Activated T-helper 1 cell treated with anti-CD3 and anti-CD28 coated beads, Interleukin-2, amount 50 U/mL, for 16 hours (primary cell): ENCODE measurements at places on chromosomes 5 and 9.
A peak's percentile ranks its signal among the peaks of the same experiment; 100 is the strongest.

- no peak for DNase-seq
These were observed 35.0 kb upstream of the TLE1 start for GRCh38 chr9:81724242-81724889.

- no peak for DNase-seq
These were observed 26.7 kb downstream of the KCNV2 start for GRCh38 chr9:2743937-2744529.

GRCh38 chr9:136847826-136848392 lies 1.3 kb upstream of the PHPT1 start:
- DNase-seq, result peak; percentile 37

DNA sequence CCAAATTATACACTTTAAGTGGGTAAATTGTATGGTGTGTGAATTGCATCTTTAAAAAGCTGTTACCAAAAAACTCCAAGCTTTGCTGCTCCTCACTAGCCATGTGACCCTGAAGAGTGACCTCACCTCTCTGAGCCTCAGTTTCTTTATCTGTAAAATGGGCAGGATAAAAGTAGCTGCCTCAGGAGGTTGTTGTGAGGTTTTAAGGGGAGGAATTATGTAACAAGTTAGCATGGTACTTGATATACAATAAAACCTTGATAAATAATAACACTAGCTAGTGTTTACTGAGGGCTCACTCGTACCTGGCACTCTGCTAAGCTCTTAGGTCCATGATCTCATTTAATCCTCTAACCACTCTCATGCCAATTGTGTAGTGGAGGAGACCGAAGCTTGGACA lies 19.0 kb upstream of the PHF19 start:
- no peak for DNase-seq

DNA sequence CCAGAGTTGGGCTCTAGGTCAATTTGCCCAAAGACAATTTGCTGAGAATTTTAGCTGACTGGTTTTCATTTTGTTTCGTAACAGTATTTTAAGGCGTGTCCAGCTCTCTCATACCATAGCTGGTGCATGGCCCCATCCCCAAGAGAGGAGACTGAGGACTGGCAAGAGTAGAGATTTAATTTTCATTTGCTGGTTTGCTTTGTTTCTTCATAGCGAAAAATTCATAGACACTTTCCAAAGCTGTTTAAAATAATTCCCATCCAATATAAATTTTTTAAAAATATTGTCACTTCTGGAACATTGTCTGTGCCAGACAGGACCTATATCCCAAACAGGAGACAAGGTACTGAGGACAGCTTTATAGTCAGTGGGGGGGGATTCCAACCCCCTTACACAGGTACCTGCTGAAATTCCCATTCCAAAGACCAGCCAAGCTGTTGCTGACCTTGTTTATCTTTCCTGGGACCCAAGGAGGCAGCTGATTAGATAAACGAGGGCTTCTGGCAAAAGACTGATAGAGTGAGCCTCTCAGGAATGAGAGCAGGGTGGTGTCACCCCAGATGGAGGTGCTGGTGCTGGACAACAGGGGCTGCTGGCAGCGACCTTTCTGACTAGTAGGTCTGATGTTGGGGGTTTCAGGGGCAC lies 6.8 kb upstream of the ANGPTL2 start:
- no peak for DNase-seq

DNA sequence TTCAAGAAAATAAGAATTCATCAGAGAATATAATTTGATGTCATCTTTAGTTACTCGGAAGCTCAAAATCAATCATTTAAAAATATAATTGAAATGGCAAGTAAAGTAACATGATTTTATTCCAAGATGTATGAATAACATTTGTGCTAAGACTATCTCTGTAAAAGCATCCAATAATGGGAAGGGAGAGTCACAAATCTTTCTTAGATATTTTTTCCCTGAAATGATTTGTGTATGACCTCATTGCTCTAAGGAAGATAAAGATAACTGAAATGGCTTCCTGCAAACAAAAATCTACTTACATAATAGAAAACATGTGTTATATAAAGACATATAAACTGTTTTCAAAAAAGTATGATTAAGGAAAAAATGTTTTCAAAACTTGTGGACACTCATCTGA lies 97.4 kb upstream of the FGF10 start:
- DNase-seq, result no peak

GRCh38 chr9:89826186-89826585 lies 221.4 kb downstream of the GADD45G start:
- DNase-seq, result no peak

GRCh38 chr9:81671880-81672280 lies 17.5 kb downstream of the TLE1 start:
- no peak for DNase-seq

- DNase-seq, result no peak
These were observed 910 bp downstream of the ENG start for GRCh38 chr9:127853312-127854183.

- DNase-seq, result no peak
These were observed 399 bp upstream of the FBN2 start for GRCh38 chr5:128538250-128539037.

GRCh38 chr5:90558344-90559192 lies at the start of gene ADGRV1:
Gene ADGRV1, plus strand, starts transcription at chr5:90558797. Its CDS starts 99 bp downstream, at chr5:90558896.
- DNase-seq, result no peak

- no peak for DNase-seq
These were observed 48.9 kb downstream of the PKD2L2 start for GRCh38 chr5:137937994-137938750.

DNA sequence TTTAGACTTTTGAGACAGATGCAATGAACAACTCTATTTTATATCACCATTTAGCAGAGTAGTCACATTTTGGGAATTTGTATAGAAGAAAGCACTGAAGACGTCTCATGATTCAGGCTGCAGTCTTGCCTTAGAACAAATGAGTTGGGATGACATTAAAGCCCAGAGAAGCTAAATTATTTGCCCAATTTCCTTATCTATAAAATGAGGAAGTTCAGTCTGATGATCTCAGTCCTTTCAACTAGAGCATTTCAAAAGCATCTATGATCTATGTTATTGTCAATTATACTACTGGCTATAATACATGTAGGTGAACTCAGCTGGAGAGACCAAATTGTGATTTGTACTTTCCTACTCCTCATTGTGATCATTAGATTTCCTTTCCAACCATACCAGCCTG lies 154.1 kb downstream of the OSTF1 start:
- DNase-seq, result no peak

- DNase-seq, result no peak
These were observed 89.5 kb upstream of the GRIA1 start for GRCh38 chr5:153400931-153401330.

- DNase-seq, result no peak
These were observed 122.8 kb downstream of the STARD4 start for GRCh38 chr5:111389390-111390082.

GRCh38 chr5:72558383-72558782 lies 51.2 kb upstream of the ZNF366 start:
- DNase-seq, result no peak

- no peak for DNase-seq
These were observed 5.1 kb upstream of the RPS14 start for GRCh38 chr5:150454492-150455229.

GRCh38 chr9:38336341-38336740 lies 56.2 kb upstream of the ALDH1B1 start:
- DNase-seq, result no peak

DNA sequence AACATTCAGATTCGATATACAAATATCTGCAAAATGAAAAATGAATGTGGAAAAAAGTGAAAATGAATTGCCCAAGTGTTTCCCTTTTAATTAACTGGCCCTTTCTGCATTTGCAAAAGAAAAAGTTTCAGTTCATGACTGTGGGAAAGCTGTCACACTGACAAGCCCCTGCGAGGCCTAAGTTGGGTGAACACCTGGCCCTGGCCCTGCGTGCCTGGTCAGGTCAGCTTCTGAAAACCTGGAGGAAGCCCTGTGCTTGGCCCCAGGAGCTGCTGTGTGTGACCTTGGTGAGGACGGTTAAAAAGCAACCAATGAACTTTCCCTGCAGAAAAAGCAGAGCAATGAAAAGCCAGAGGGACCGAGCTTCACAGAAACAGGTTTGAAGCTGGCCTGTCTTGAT lies 41.0 kb upstream of the SHC3 start:
- no peak for DNase-seq

- no peak for DNase-seq
These were observed 58.0 kb downstream of the SLC22A5 start for GRCh38 chr5:132427281-132428146.

DNA sequence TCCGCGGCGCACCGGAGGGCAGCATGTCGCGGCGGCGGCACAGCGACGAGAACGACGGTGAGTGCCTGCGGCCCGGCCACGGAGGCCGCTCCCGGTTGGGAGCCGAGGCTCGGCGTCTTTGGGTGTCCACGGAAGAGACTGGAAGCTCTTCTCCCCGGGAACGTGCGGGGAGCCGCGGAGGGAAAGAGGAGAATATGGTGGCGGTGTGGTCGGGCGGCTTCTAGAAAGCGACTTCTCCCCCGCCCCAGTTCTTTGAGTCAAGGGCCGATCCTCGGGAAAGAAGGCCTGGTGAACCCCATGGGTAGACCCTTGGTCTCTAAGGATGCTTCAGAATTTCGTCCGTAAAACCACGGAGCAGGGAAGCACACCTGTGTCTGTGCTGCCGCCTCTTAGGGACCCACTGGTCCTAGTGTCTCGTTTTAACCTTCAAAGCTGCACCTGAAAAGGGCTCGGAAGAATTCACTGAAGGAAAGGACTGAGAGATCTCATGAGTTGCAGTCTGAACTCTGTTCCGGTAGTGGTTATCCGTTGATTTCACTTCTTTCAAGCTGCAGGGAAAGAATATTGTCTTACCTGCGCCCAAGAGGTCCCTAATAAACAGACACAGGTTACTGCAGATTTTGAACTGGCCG lies 354 bp downstream of the NCBP1 start:
- DNase-seq, result no peak

GRCh38 chr9:115439641-115440040 lies 321.7 kb upstream of the TNC start:
- no peak for DNase-seq

DNA sequence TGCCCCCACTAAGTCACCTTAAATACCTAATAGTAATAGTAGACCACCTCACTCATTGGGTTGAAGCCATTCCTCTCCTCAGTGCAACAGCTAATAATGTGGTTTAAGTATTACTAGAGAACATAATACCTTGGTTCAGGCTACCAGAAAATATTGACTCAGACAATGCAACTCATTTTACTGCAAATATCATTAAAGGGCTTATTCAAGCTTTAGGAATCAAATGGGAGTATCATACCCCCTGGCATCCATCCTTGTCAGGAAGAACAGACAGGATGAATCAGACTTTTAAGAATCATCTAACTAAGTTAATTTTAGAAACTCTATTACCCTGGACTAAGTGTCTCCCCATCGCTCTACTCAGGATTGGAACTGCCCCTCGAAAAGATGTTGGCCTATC lies 6.8 kb upstream of the RNF180 start:
- no peak for DNase-seq

- DNase-seq, result no peak
These were observed 105.5 kb upstream of the TSLP start for GRCh38 chr5:110965773-110966581.

- no peak for DNase-seq
These were observed 5.2 kb upstream of the FBP1 start for GRCh38 chr9:94644543-94644942.

DNA sequence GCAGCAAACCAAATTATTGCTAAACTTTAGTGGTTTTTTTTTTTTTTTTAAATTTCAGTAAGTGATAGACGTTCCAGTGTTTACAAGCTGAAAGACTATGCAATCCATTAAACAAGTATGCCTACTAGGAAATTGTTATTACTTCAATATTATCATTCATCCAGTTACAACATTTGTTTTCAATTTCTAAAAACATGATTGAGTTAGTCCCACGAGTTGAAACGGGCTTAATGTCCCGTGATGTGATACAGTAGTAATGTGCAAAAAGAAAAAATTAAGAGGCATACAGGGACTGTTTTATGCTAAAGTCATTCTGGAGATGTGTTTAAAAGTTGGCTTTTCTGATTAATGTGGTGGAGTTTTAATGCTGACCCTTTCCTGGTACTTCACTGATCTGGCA lies 550.3 kb upstream of the DMAC1 start:
- no peak for DNase-seq

DNA sequence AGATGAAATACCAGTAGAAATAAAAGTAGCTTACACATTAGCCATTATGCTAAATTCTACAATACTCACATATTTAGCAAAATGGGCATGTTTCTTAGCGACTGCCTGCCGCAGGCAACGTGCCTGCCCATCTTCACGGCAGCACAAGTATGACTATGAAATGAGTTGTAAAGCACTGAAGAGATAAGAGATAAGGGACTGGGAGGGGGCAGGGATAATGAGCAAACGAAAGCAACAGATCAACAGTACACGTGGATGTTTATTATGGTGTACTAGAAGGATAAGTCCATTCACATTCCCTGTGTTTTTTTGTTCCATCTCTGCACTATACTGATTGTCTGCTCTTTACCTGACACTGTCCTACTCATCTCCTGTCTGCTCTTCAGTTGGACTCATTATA lies 44.1 kb upstream of the KCNN2 start:
- DNase-seq, result no peak

GRCh38 chr9:127139071-127139731 lies 16.8 kb upstream of the ANGPTL2 start:
- no peak for DNase-seq
